Astrocyte of the spinal cord (primary cell): ENCODE measurements at places on chromosomes 7 and 10.

GRCh38 chr10:2920637-2921036 lies 146.7 kb upstream of the PFKP start:
- DNase-seq = no peak

- peak; percentile 56 for DNase-seq
These were observed 22.9 kb downstream of the CDK6 start for GRCh38 chr7:92813390-92814024.

DNA sequence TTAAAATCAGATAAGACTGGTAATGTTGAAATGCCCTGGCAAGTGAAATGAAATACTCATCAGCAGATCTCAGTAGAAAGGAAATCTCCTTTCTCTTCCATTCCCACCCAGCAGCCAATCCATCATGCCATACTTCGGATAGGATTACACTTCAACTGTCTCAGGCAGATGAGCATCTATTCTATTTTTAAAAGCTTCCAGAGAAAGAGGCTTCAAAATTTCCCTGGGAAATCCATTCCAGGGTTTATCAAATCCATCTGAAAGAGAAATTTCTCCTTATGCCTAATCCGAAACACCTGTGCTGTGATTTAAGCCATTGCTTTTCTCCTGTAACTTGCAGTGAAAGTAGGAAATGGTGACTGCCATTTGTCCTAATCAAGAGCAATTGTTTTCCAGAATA lies 60.4 kb upstream of the RAPGEF5 start:
- DNase-seq = no peak

- DNase-seq = peak; percentile 84
These were observed 238.9 kb downstream of the CACNA2D1 start for GRCh38 chr7:82204694-82205093.

DNA sequence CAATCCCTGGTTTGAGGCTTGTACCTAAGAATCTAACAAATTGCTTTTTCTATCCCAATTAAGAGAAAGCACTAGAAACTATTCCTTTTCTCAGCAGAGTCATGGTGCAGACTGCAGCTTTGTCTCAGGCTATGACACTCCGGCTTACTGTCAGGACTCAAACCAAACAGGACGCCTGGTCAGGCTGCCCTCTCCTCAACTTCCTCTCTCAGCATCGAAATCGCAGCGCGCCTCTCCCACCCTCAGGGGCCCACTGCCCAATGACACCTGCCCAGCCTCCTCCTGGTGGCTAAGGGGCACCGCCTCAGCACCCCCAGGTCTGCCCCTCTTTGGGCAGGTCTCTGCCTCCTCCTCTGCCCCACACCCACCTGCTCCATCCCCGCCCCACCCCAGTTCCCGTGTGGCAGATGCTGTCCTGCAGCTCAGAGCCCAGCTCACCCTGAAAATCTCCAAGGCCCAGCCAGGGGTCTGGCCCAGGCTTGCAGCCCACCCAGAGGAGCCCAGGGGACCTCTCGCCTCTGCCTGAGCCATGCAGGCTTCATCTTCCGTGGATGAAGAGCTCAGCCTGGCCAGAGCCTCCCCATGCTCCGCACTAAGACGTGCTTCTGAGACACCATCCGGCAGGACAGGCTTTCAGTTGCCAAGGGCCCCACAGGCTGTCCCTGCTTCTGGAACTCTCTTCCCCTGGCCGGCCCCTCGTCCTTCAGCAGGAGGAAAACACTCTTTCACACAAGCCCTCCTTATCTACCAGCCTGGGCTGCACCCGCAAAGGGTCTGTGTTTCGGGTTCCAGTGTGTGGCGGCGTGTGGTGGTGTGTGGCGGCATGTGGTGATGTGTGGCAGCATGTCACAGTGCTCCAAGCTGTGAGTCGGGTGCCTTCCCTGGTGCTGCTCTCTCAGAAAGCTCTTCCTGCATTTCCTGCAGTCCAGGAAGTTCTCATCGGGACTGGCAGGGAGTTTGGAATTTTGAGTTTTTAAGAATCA lies 16.4 kb upstream of the PTPRN2 start:
- no peak for DNase-seq

DNA sequence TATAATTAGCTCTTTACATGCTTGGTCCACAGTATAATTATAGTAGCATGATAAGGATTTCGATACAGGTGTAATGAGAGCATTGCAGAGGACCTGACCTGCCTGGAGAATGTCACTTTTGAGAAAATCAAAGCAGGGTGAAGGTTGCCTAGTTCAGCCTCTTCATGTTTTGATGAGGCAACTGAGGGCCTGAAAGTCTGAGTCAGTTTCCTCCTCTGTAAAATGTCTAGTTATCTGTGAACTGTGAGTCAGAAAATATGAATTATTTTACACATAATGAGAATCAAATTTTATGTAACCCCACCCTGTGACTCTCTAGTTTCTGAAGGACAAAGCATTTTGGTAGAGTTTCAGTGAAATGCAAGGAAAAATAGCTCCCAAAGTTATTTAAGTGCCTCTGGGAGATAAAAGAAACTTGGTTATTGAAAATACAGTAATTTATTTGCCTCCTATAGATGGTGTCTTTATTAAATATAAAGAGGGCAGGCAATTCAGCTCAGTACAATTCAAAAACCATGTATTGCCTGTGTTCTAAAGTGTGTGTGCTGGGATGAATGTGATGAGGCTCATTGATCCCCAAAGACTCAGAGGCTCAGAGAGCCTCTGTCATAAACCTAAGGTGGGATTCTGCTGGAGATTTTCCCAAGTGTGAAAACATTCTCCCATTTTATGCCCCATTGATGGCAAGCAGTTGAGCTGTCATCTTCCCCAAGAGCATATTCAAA lies 37.3 kb upstream of the SAMD9L start:
- no peak for DNase-seq

- no peak for DNase-seq
These were observed 326.0 kb downstream of the CRPPA start for GRCh38 chr7:16095171-16095950.

DNA sequence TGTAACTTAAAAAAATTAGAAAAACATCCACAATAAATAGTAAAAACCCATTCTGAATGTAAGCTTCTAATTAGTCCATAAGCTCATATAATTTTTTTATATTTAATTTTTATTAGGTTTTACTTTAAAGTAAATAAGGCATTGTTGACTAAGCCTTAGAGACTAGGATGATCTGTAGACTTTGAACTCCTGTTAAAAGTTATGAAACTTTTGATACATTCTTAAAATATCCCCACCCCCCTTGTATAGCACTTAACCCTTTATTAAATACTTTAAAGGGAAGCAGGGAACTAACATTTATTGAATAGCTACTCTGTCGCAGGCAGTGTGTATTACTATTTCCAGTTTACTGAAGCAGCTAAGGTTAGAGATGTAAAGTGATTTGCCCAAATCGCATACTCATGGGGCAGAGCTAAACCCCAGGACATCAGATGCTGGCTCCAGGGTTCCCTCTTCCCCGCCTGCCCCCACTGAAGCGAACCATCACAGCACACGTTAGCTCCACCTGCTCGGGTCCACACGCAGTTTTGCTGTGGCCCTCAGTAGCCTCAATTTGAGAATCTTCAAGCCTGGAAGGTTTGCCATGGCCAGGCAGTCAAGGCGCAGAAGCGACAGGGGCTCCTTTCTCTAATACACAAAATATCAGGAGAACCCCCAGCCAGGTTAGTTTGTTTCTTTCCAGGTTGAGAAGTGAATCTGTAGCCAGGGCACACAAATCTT lies 762 bp downstream of the PON1 start:
- no peak for DNase-seq

DNA sequence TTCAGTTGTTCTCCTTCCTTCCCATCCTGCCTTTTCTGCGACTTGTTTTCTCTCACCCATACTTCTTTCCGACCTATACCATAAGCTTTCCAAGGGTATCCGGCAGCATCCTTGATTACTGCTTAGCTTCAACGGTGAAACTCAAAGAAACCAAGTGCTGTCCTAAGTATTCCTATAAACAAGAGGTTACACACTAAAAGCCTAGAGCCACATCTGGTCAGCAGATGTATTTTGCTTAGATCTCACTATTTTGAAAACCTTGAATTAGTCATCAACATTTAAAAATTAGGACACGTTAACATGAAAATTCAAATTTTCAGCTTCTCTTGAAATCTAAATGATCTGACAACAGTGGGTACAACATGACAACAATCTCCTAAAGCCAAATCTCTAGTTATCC lies 20.0 kb downstream of the ARHGAP21 start:
- peak; percentile 70 for DNase-seq

DNA sequence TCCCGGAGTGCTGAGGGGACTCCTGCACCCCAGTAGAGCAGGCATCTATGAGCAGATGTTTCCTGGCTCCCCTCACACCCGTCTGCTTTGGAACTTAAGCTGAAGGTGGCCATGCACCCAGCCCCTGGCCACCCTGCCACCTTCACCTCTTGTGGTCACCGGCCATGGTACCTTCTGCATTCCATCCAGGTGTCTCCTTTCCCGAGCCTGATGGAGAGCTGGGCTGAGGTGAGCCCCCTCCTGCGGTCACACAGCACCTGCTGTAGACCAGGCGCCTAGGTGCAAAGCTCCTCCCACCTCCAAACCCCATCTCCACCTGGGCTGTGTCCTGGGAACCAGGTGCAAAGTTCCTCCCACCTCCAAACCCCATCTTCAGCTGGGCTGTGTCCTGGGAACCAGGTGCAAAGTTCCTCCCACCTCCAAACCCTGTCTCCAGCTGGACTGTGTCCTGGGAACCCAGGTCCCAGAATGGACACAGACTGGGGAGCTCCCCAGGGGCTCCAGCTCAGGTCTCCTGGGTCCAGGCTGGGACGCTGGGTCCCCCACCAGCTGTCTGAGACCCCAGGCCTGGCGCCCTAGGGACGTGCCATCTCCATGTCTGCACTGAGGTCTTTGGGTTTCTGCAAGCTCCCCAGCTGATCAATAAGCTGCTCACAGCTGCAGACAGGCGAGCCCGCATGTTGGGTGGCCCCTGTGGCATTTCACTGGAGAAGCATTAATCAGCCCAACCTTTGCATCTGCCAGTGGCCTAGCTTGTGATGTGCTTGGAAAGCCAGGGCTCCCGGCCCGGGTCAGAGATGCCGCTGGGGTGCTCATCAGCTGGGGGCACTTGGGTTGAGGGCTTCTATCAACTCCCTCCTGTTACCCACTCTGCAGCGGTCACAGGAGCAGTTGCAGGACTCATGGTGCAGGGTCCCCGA lies 61.2 kb upstream of the INPP5A start:
- DNase-seq = no peak

DNA sequence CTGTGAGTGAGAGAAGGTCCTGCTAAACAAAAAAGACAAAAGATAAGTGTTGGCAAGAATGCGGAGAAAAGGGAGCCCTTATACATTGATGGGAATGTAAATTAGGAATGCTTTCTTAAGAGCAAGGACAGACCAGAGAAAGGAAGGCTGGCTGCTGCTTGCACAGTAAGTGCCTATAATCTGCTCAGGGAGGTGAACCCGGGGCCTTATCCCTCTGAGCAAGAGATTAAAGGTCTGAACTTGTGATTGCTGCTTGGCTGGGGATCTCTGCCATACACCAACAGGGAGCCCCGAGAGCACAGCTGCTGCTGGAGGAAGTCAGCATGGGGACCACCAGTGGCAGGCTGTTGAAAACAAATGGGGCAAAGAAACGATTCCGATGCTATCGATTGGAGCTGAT lies 32.0 kb upstream of the CRTAC1 start:
- no peak for DNase-seq

DNA sequence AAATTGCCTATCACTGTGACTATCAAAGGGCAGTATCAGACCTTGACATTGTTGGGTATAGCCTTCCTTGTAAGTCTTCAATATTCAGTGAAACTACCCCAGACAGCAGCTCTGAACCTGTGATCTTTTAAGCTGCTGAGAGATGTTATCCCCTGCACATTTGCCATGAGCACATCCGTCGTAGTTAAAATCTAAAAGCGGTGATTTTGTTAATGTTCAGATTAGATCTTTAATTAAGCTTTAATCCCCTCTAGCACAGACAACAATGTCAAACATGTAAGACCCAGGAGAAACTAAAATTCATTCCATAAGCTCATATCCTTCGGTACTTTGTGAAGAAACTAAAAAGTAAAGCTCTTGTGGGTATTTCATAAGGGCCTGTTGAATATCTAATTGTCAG lies 105.8 kb downstream of the MALRD1 start:
- DNase-seq = no peak

GRCh38 chr10:71266918-71267442 lies 52.1 kb upstream of the SLC29A3 start:
- DNase-seq = no peak

DNA sequence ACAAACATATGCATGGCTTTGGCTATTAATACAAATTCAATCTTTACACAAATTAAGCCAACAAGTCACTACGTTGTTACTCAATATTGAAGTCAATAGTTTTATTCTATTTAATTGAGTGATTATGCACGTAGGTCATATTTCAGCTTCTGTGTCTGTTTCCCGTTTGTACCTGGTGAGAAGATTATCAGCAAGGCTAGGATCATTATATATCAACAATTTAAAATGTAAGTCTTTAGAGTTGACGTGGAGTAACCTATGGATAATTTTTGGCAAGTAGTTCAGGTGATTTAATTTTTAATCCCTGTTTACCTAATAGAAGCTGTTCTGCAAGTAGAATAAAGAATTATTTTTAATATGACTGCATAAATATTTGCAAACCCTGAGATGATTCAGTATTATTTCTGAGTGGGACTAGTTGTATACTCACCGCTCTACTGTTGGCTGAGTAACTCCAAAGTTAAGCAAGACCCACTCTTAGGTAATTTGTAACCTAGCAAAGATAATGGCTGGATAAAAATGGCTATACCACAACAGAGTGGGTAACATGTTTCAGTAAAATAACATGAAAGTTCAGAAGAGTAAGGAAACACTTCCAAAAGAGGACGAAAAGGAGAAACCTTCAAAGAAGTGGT lies 161.0 kb downstream of the HGF start:
- DNase-seq = no peak

- DNase-seq = peak; percentile 17
These were observed 48.9 kb downstream of the ZNF503 start for GRCh38 chr10:75352650-75353049.

DNA sequence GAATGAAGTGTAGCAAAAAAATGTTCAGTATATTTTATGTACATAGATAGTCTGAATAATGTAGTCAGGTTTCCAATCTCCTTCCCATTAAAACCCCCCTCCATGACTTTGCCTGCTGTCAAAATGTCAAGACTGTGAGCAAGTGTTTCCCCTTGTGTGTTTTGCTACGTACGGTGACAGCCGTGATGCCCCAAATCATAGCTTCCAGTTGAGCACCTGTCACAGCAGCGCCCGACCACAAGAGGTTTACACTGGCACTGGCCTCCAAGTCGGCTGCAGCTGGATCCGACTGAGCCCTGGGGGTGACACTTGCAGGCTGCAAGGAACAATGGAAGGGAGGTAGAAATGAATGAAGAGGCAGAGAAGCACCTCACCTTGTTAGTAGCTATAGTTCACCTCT lies 62.3 kb downstream of the LAMB4 start:
- DNase-seq = no peak
